ENCODE measurements at places on chromosomes 6 and 20.

DNA sequence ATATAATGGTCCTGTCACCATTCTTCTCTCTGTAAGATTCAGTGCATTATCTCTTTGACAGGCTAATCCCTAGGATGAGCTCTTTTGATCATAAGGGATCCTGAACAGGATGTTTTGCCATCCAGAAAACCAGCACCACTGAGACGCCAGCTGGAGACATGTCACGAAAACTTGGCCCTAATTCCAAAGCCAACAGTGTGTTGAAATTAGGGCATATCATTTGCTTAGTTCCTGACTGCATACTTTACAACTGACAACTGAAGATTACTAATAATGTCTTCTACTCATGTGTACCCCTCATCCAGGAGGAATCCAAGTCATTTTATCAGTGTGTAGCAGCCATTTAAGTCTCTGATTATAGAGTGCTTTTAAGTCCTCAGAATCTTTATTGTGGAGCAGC, 243.6 kb downstream of the KCNQ5 start:
- DNase-seq: no peak

GRCh38 chr6:52377538-52378221, 15.7 kb downstream of the PAQR8 start:
- DNase-seq: no peak

GRCh38 chr6:75503291-75503690, 9.7 kb upstream of the FILIP1 start:
- DNase-seq: no peak

- DNase-seq: no peak
Measured at GRCh38 chr6:88513471-88513870, 347.3 kb upstream of the CNR1 start.

GRCh38 chr6:12483712-12484111, 193.6 kb downstream of the EDN1 start:
- no peak for DNase-seq

- no peak for DNase-seq
Measured at GRCh38 chr6:2558098-2558680, 192.5 kb downstream of the MYLK4 start.

DNA sequence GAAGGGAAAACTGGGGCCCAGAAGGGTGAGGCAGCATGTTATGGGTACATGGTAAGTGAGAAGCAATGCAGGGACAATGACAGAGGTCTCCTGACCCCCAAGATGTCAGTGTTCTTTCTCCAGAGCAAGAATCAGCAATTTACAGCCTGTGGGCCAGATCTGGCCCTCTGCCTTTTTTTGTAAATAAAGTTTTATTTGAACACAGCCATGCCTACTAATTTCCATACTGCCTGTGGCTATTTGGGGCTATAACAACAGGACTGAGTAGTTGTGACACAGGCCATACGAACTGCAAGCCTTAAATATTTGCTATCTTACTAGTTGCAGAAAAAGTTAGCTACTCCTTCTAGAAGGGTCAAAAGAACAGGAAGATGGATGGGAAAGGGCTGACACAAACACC, 52.5 kb downstream of the PTPRT start:
- no peak for DNase-seq

GRCh38 chr20:13231031-13231752, 10.1 kb downstream of the ISM1 start:
- DNase-seq: no peak

- no peak for DNase-seq
Measured at GRCh38 chr6:95266537-95267258, 310.6 kb upstream of the MANEA start.

DNA sequence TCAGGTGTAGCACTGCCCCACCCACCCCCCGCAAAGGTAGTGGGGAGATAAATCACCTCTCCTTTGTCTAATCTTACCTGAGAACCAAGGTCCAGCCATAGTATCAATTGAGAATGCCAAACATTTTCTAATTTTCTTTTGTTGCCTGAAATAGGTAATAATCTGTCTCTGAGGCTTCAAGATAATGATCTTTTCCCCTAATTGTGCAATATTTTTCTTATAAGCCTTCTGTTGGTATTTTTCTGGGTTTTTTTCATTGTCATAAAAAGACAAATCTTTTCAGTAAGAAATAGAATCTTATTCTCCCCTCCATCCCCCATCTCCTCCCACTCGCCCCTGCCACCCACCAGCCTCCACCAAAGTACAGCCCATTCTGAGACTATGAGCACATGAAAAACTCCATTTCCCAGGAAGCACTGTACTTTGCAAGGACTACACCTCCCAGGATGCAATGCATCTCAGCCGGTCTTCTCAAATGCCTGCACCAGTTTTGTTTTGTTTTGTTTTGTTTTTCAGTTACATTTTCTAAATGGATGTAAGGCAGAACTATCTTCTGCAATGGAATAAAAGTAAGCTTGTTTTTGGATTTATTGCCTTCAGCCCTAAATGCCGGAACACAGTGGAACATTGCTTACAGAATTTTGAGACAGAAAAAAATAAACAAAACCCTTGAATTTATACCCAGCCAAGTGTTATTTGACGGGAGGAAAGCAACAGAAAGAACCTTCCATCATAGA, 268.0 kb downstream of the TFAP2A start:
- DNase-seq: no peak

DNA sequence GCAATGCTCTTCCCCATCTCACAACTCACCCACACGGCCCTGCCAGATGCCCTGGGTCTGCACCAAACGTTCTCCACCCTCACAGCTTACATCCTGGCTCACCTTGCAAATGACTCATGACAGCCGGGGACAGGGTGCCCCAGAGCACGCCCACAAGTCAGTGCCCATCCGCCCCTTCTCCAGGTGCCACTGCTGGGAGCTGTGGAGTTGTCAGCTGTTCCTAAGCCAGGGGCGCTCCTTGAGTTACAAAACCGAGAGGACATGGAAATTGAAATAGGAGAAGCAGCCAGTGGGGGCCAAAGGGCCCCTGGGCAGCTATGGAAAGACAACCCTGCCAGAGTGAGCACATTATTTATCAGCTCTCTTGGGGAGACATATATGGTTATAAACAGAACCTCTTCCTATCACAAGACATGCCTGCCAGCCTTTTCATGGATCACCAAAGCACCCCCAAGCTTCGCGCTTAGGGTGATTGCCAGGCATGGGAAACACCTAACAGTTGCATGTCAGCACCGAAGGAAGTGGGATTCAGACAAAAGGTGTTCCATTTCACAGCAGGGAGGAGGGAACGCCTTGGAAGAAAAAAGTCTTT, 236.8 kb downstream of the LY86 start:
- no peak for DNase-seq

DNA sequence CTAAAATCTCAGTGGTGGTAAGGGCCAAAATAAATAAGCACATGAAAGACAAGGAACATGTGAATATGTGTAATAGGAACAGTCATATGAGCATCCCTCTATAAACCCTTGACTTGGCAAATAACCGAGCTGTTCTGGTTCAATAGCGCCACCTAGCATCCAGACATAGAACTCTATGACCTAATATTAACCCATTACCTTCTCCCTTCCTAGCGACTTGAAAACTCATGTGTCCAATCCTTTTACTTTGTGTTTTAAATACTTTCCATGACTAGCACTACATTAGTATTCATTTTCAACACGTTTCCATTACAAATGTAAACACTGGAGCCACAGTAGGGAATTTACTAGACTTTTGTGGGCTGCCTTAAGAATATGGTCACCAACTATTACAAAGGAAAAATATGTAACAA, 279.7 kb downstream of the UST start:
- no peak for DNase-seq

DNA sequence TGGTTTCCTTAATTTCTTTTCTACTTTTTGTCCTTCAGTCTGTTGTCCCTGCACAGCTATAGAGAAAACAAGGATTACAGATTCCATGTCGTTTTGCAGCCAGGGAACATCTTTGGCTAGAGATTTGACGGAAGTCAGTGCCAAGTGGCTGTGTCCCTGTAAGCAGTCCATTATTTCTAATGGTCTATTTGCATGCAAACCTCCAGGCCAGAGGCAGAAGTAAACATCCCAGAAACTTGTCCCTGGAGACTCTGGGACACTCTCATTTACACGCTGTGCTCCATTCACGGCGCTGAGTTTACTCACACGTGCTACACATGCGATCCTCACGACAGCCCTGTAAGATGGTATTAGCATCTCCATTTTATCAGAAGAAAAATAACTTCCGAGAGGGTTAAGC, 355.5 kb downstream of the PRKN start:
- DNase-seq: no peak

DNA sequence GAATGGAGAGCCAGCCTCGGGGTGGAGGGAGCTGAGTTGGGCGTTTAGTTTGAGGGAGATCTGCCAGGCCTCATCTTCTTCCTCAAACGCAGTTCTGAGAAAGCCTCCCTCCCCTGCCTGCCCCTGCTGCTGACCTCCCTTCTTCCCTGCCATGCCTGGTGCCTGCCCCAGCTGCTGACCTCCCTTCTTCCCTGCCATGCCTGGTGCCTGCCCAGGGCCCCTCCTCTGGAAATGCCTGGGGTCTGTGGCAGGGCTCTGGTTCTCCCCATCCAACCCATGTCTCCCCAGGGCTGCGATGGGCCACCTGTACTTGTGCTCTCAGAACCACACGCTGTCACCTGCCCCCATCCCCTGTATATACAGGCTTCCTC, 114.6 kb downstream of the VEGFA start:
- DNase-seq: no peak

GRCh38 chr20:50659975-50660670, 31.2 kb downstream of the RIPOR3 start:
- DNase-seq: no peak

GRCh38 chr6:79570129-79571029, 33.1 kb upstream of the LCA5 start:
- no peak for DNase-seq

DNA sequence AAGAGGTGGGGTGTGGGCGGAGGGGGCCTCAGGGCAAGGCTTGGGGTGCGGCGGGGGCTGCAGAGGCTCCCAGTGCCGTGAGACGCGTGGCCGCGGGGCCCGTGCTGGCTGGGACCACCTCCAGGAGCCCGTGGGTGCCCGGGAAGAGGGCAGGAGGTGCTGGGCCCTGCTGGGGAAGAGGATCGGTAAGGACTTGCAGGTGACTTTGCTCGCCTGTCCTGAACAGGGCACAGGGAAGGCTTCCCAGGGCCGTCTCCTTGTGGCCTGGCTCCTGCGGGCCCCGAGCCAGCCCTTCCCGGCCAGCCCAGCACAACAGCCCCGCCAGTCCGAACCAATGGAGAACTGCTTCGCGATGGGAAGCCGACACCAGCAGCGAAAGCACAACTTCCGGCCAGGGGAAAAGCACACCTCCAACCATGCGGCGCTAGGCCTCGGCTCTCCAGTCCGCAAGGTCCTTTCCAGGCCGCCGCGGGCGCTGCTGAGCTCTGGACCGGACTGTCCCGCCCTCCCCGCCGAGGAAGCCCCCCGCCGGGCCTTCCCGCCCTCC, 32.3 kb downstream of the IRF4 start:
- DNase-seq: no peak

- no peak for DNase-seq
Measured at GRCh38 chr20:3640259-3640658, 22.9 kb downstream of the GFRA4 start.

DNA sequence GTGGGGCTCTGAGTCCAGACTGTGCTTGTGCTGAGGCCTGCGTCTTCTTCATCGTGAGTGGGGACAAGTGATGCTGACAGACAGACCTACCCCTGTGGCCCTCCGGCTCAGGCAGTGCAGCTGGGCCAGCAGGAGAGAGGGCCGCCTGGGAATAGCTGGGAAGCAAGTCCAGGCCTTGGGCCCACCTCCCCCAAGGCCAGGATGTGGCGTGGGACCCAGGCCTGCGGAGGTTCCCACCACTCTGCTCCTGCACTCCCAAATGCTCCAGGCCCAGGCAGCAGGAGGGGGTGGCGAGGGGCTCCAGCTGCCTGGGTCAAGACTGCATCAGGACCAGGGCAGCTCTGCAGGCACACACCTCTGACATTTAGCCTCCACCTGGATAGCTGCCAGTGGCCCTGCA, 38.3 kb downstream of the DAAM2 start:
- no peak for DNase-seq

DNA sequence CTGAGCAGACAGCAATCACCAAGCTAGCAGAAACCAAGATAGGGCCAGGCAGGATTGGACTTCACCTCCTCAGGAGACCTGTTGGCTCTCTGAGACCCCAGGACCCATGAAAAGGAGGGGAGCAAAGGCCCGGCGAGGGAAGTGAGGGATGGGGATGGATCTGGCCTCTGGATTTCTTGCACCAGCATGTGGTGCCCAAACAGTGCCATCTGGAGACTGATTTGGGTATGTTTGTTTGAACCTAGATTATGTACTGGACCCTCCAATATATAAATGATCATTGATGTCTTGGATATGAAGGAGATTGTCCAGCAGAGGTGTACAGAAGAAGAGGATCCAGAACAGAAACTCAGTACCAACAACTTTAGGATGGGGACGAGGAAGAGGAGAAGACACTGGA, 83.4 kb upstream of the LY86 start:
- no peak for DNase-seq

- DNase-seq: no peak
Measured at GRCh38 chr6:52180787-52181558, 5.2 kb upstream of the IL17A start.

DNA sequence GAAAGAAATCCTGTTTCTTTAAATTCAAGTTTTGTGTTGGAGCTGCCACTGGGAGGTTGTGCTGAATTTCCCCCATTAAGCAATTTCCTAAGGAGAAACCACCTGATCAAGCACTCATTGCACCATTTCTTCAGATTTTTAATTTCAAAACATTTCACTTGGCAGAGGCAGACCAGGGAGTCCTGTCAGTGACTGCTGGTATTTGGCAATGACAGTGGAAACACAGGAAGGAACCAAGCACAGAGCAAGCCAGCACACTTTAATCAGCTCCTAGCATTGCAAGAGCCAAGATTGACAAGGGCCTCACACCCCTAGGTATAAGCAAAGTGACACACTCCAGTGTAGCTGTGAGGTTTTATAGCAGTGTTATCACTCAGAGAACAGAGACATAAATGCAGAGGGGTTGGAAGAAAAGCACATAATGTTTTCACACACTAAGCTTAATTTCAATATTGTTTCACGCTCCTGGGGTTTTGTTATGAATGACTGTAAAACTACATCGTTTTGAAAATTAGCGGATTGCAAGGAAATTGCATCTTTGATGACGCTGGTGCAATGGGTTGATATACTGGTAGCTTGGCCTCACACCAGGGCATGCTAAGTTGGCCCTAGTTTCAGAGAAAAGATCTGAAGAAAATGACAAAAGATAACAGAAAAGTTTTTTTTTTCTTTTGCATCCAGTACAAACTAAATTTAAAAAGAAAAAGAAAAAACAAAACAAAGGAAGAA, 768.4 kb downstream of the TFAP2A start:
- DNase-seq: no peak

- no peak for DNase-seq
Measured at GRCh38 chr6:67433124-67433523, 1202.0 kb upstream of the ADGRB3 start.

- no peak for DNase-seq
Measured at GRCh38 chr6:2147766-2148448, 97.5 kb downstream of the GMDS start.

- no peak for DNase-seq
Measured at GRCh38 chr6:11965499-11965898, 46.6 kb upstream of the HIVEP1 start.

GRCh38 chr20:62603021-62603906, 39.0 kb upstream of the SLCO4A1 start:
- peak; percentile 14 for DNase-seq

Measured in stimulated activated CD8-positive, alpha-beta memory T cell treated with anti-CD3 and anti-CD28 coated beads, Interleukin-2, amount 100 ng/mL, for 1 hour (primary cell).